ENCODE measurements at places on chromosomes 6 and 20.

DNA sequence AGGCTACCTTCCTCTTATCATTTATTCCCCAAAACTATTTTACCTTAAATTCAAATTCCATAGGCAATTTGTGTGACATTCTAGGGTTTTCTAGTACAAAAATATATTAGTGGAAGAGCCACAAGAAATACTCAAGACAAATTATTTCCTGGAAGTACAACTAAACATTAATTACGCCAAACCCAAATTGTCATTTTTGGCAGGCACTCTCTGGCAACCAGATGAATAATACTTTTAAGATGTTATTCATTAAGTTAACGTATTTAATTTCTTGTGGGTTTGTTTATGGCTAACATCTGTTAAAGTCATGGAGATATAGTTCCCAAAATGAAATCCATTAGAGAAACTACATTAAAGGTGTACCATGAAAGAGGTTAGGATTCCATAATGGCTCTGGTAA lies 40.5 kb downstream of the HMGN3 start:
- DNase-seq = no peak

GRCh38 chr6:132130626-132131298 lies 179.6 kb upstream of the CCN2 start:
- peak; percentile 38 for DNase-seq

DNA sequence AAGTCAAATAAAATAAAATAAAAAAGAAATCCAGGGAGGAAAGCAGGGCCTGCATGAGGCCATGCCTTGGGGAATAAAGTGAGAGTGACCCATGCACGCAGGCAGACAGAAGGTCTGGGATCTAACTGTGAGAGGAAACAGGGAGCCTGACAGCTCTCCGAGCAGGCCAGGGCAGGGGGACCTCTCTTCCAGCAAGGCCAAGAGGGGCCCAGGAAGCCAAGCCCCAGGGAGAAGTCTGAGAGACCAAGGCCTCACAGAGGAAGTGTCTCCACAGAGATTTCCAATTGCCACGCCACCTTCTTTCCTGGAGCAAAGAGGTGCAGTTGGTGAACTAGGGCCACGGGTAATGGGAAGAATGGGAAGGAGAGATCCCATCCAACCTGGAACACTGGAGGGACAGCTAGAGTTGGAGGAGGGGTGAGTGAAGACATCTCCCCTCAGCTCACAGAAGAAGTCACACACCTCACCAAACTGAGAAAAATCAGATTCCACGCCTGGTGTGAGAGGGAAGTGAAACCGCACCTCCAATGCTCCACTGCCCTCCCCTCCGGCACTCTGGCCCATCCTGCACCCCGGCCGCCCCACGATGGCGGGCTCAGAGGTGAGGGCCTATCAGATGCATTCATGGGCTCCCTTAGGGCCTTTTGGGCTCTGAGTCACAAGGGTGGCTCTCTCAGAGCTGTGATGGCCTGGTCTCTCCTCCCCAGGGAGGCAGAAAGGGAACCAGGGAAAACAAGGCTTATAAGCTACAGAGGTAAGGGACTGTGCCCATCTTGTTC lies 25.1 kb upstream of the TAF8 start:
- no peak for DNase-seq

DNA sequence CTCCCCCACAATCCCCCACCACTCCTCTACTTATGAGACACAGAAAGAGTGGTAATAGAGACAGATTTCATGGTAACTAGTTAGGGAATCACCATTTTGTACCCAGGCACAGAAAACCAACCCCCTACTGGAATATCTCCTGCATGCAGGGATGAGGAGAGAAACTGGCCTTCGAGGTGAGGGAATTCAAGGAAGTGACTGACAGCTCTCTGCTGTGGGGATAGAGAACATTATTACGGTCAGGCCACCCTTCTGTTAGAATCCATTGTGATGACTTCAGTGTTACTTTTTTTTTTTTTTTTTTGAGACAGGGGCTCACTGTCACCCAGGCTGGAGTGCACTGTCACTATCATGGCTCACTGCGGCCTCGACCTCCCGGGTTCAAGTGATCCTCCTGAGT lies 9.6 kb upstream of the ZHX3 start:
- no peak for DNase-seq

- no peak for DNase-seq
Measured at GRCh38 chr6:136153707-136154375, 96.3 kb downstream of the MTFR2 start.

DNA sequence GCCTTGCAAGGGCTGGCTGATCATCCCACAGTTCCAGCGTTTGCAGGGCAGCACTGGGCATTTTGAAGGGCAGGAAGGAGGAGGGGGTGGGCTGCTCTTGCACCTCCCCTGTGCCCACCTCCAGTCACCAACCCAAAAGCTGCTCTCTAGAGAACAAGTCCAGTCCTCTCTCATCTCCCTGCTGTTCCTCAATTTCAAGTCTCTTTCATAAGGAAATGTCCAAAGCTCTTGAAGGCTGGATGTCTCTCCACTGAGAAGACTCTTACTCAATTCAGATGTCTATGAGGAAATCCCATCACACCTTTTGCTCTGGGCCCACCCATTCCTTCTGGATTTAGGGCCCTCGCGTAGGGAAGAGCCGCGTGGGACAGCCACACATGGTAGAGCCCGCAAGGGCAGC lies 31.7 kb downstream of the WRNIP1 start:
- no peak for DNase-seq

- peak; percentile 84 for DNase-seq
Measured at GRCh38 chr6:127464161-127464880, 5.1 kb upstream of the KIAA0408 start.

DNA sequence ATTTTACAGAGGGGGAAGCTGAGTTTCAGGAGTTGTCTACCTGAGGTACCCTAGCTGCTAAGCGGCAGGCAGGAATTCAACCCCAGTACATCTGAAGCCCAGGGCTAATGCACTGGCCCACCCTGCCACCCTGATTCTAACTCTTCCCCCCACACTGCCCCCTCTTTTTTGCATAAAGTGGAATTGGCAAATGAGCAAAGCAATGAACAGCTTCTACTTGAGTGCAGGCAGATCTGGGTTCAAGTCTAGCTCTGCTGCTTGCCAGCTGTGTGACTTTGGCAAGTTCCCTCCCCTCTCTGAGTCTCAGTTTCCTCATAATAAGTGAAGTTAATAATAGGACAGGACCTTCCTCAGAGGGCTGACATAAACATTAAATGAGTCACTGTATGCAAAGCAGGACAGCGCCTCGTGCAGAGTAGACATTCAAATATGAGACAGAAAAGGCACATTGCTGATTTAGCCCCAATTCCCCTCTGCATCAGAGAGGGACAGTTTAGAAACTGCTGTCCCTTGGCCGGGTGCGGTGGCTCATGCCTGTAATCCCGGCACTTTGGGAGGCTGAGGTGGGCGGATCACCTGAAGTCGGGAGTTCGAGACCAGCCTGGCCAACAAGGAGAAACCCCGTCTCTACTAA lies 4.7 kb downstream of the ADA start:
- DNase-seq = peak; percentile 70

DNA sequence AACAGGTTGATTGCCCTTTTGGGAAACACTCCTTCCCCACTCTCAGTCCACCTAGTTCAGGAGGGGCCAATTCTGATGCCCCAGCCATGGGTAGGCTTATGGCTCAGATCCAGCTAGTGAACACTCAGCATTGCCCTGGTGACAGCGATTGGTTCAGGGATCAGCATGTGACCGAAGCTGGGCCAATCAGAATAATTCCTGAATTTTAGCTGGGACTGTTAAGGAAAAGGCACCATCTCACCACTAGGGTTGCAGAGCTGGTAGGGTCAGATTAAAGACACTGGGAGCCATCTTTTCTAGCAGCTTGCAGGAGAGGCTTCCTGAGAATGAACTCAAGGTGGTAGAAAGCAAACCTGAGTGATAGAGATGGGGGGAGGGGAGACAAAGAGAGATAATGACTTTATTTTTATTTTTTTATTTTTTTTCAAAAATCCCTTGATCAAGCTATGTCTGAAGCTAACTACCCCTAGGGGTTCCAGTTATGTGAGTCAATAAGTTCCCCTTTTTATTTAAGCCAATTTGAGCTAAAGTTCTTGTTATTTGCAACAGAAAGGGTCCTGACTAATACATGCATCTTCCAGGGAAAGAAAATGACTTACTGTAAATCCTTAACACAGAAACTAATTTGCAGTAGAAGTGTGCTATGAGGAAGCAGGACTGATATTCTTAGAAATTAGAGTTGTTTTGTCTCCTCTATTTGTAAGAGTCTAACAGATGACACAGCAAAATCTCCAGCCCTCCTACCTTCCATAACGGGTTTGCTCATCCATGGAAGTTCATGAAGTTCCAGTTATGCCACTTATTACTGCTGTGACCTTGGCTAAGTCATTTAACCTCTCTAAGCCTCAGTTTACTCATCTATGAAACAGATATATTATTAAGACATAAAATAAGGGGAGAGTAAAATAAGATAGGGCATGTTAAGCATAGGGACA lies 44.7 kb downstream of the EYA2 start:
- DNase-seq = no peak

DNA sequence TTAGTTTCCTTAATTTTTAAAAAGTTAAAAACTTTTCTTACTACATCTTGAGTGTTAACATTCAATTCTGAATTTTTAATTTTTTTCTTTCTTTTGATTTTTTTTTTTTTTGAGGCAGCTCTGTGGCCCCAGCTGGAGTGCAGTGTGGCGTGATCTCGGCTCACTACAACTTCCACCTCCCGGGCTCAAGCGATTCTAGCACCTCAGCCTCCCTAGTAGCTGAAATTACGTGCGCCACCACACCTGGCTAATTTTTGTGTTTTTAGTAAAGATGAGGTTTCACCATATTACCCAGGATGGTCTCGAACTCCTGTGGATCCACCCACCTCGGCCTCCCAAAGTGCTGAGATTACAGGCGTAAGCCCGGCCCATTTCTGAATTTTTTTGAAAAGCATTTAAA lies 1.2 kb downstream of the DDX43 start:
- no peak for DNase-seq

- no peak for DNase-seq
Measured at GRCh38 chr6:18090349-18090786, 32.1 kb downstream of the NHLRC1 start.

GRCh38 chr6:149717255-149717587 lies 680 bp downstream of the LATS1 start:
- DNase-seq = no peak

- no peak for DNase-seq
Measured at GRCh38 chr20:8951164-8951563, 117.7 kb upstream of the PLCB4 start.

GRCh38 chr6:7805850-7806214 lies 79.9 kb downstream of the BMP6 start:
- no peak for DNase-seq

DNA sequence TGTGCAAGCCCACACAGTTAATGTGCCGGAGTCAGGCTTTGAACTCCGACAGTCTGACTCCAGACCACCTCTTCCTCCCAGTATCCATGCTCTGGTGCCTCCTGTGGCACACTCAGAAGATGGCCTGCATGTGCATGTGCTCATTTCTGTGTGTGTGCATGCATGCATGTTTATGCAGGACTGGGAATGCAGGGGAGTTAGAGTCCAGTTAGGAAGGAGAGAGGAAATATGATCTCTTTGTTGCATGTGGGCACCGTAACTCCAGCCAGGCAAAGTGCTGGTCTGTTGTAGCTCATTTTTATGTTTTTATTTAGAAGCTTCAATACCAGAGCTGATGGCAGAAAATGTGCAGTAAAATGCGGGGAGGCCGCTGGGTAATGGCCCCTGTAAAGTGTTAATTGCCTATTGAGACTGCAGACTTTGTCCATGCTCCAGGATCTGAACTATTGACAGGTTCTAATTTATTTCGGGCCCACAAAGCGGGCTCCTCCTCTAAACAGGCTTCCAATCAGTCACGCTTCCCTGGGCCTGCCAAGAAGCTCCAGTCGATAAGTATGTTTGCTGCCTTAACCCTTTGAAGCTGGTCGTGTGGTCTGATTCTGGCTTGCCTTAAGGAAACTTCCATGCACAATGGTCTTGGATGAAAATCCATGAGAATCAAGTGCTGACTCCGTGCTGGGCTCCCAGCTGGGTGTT lies 248.3 kb downstream of the DHX35 start:
- DNase-seq = no peak

DNA sequence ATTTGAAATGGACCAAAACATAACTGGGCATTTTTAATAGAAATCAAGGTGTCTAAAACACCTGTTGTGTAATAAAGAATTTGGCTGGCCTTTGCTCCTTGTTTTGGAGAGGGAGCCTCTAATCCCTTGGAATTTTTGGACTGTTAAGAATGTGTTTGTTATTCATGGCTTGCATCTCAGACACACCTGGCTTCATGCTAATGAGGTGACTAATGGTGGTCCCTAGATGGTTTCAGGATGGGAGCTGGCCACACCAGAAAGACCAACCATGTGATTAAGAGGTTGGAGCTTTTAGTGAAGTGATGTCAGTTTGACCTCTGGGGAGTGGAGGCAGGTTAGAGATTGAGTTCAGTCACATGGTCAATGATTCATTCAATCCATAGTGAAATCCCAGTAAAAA lies 328.4 kb downstream of the DHX35 start:
- DNase-seq = no peak

DNA sequence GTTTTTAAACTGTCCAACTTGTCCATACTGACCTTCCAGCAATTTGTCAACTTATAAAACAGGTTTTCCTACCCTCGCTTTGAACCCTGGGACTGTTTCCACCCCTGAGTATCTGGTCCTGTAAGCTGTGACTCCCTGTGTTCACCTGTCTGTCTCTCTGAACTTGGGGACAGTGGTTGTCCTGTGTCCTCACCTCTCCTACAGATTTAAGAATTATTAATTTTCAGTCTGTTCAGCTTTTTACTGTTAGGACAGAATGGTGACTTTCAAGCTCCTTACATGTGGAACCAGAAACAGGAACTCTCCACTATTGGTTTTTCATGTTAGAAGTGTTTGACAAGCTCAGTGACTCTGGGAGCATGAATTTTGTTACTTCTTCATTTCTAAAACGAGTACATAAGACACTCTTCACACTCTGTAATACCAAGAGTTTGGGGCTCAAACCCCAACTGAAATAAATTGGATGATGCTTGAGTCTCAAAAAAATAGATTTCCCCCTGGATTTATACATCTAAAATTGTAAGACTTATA lies 713.9 kb downstream of the COL12A1 start:
- DNase-seq = no peak

- DNase-seq = peak; percentile 45
Measured at GRCh38 chr6:113619077-113619476, 238.1 kb upstream of the MARCKS start.

DNA sequence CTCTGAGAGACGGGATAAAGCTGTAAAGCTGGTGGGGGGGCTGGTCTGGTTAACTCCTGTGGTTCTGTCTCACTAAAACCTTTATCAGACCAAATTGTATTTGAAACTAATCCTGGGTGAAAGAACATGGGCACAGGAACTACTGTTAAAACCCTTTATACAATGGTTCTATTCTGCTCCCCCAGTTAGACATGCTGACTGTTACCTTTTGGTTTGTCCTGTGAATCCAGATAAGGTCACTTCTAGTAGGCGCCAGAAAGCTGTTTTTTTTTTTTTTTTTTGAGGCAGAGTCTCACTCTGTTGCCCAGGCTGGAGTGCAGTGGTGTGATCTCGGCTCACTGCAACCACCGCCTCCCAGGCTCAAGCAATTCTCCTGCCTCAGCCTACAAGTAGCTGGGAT lies 29.7 kb downstream of the GSTA4 start:
- DNase-seq = no peak

GRCh38 chr6:51657491-51657890 lies 429.9 kb downstream of the PKHD1 start:
- DNase-seq = no peak

- DNase-seq = no peak
Measured at GRCh38 chr6:99110029-99110428, 162.3 kb upstream of the FBXL4 start.

GRCh38 chr6:3222506-3223038 lies 4.9 kb downstream of the TUBB2B start:
- DNase-seq = no peak

Measured in foreskin fibroblast (primary cell).